ENCODE measurements at places on chromosomes 5 and 9. TPM values are rescaled to one million over a fixed set of nuclear protein-coding genes. Genes with fewer than 3 reads are reported as not detected.

OSMR gene
- 121 TPM for total RNA-seq

FBLL1 gene
- 1.6 TPM for total RNA-seq

TAF1L gene
- total RNA-seq: not detected

IL33 gene
- 29.2 TPM for total RNA-seq

SLC36A3 gene
- total RNA-seq: not detected

LCP2 gene
- total RNA-seq: 21.8 TPM

Measured in breast epithelium (tissue), 4 donors.